ENCODE measurements at places on chromosomes 5 and 9. TPM values are rescaled to one million over a fixed set of nuclear protein-coding genes. Genes with fewer than 3 reads are reported as not detected.

GRCh38 chr5:40001796-40002195 is 577.0 kb upstream of the DAB2 start:
- H3K36me3 ChIP-seq = no peaks in the 10 kb centered on the region
- H3K27ac ChIP-seq = no peak overlapping the region
- no peaks in the 10 kb centered on the region for H3K4me1 ChIP-seq
- no peak overlapping the region for H3K4me3 ChIP-seq
- DNase-seq = no peak

GRCh38 chr9:36443581-36443980 is 43.5 kb upstream of the RNF38 start:
- H3K4me3 ChIP-seq = peak overlapping the region; percentile 45
- H3K27ac ChIP-seq = peak overlapping the region; percentile 58
- H3K4me1 ChIP-seq = peaks cover 17% of the 10 kb centered on the region
- no peaks in the 10 kb centered on the region for H3K27me3 ChIP-seq

DNA sequence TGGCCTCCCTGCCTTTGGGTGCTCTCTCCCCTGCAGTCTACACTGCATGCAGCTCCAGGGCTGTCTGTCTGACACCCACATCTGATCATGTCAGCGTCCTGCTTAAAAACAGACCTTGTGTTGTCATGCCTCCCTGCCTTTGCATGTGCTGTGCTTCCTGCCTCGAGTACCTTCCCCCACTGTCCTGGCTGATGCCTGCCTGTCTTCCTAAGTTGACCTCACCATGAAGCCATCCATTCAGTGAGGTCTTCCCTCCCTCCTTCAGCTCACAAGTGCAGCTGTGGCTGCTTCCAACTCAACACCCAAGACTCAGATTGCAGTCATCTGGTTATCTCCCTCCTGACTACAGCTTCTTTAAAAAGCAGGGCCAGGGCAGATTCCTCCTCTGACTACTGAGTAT is 5.5 kb downstream of the ANGPTL2 start:
- peaks cover 40% of the 10 kb centered on the region for H3K4me1 ChIP-seq
- H3K27me3 ChIP-seq = no peaks in the 10 kb centered on the region
- no peaks in the 10 kb centered on the region for H3K36me3 ChIP-seq
- DNase-seq = no peak
- H3K4me3 ChIP-seq = no peak overlapping the region
- H3K27ac ChIP-seq = no peak overlapping the region

DNA sequence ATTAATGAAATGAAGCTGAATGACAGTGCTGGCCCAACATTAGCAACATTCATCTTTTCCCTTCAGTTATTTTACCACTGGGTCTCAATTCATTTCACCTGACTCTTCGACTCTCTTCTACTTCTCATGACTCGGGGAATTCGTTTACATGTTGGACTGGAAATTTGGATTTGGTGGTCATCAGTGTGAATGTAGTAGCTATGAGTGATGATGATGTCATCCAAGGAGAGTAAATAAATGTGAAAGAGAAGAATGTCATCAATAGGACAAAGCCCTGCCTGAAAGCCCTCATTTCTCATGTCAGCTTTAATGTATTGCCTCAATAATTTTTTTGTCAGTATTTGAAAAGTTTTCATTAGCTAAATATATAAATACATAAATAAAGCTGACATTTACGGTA is 21.9 kb upstream of the CFAP95 start:
- H3K4me3 ChIP-seq = no peak overlapping the region
- DNase-seq = peak; percentile 39
- H3K4me1 ChIP-seq = no peaks in the 10 kb centered on the region
- H3K36me3 ChIP-seq = no peaks in the 10 kb centered on the region

- H3K4me1 ChIP-seq = peaks cover 15% of the 10 kb centered on the region
- no peaks in the 10 kb centered on the region for H3K27me3 ChIP-seq
- H3K36me3 ChIP-seq = peaks cover 75% of the 10 kb centered on the region
Observed at GRCh38 chr5:7902666-7903625, 34.0 kb downstream of the MTRR start.

DNA sequence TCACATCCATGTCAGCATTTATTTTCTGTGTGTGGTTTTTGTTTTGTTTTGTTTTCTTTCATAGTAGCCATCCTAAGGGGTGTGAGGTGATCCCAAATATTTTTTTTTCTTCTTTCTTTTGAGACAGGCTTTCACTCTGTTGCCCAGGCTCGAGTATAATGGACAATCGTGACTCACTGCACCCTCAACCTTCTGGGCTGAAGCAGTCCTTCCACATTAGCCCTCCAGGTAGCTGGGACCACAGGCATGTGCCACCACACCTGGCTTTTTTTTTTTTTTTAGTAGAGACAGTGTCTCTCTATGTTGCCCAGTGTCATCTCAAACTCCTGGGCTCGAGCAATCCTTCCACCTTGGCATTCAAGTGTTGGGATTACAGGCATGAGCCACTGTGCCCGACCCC is 59.1 kb downstream of the CDC42SE2 start:
- H3K36me3 ChIP-seq = peaks cover 7% of the 10 kb centered on the region
- DNase-seq = peak; percentile 7
- no peaks in the 10 kb centered on the region for H3K27me3 ChIP-seq
- H3K4me1 ChIP-seq = peaks cover 5% of the 10 kb centered on the region
- H3K4me3 ChIP-seq = no peak overlapping the region
- no peak overlapping the region for H3K27ac ChIP-seq

- DNase-seq = no peak
- peaks cover 10% of the 10 kb centered on the region for H3K27me3 ChIP-seq
- H3K4me1 ChIP-seq = no peaks in the 10 kb centered on the region
- H3K36me3 ChIP-seq = no peaks in the 10 kb centered on the region
- H3K27ac ChIP-seq = no peak overlapping the region
Observed at GRCh38 chr9:36746415-36746814, 173.7 kb downstream of the MELK start.

GRCh38 chr5:66633754-66634153 is 37.6 kb downstream of the MAST4 start:
- no peak overlapping the region for H3K4me3 ChIP-seq
- no peaks in the 10 kb centered on the region for H3K4me1 ChIP-seq
- no peaks in the 10 kb centered on the region for H3K36me3 ChIP-seq
- H3K27me3 ChIP-seq = no peaks in the 10 kb centered on the region
- no peak for DNase-seq
- no peak overlapping the region for H3K27ac ChIP-seq

- H3K36me3 ChIP-seq = peaks cover 48% of the 10 kb centered on the region
- no peak overlapping the region for H3K4me3 ChIP-seq
- H3K27ac ChIP-seq = peak overlapping the region; percentile 71
Observed at GRCh38 chr5:1512541-1513291, 11.0 kb downstream of the LPCAT1 start.

- H3K4me1 ChIP-seq = peaks cover 7% of the 10 kb centered on the region
- H3K27ac ChIP-seq = peak within 1 kb of the TSS; percentile 48
- DNase-seq = peak; percentile 59
- H3K4me3 ChIP-seq = peak within 1 kb of the TSS; percentile 79
- no peaks in the 10 kb centered on the region for H3K27me3 ChIP-seq
Observed at GRCh38 chr5:65481635-65482295, at the start of gene ADAMTS6. Gene ADAMTS6, minus strand, starts transcription at chr5:65481920. Its CDS starts 8,247 bp downstream, at chr5:65473673.

GRCh38 chr5:157859227-157859575 is 256 bp upstream of the CLINT1 start:
- peak overlapping the region; percentile 93 for H3K4me3 ChIP-seq
- H3K27ac ChIP-seq = no peak overlapping the region
- peaks cover 19% of the 10 kb centered on the region for H3K4me1 ChIP-seq
- H3K27me3 ChIP-seq = no peaks in the 10 kb centered on the region
- no peak for DNase-seq
- H3K36me3 ChIP-seq = no peaks in the 10 kb centered on the region

DNA sequence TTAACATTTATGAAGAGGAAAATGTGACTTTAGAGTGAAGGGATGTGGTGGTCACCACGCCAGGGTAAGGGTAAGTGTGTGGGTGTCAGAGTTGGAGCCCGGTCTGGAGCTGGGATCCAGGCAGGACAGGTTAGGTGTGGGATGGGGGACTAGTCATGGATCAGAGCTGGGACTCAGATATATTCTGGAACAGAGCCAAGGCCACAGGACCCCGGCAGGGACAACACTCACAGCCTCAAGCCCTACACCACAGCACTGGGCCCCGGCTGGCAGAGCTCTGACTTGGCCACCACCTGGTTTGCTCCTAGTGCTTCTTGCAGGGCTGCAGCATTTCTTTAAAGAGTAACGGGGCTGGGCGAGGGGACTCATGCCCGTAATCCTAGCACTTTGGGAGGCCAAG is 47.4 kb downstream of the C5orf15 start:
- H3K27ac ChIP-seq = no peak overlapping the region

GRCh38 chr9:93996863-93997262 is 41.7 kb upstream of the BARX1 start:
- H3K4me3 ChIP-seq = no peak overlapping the region
- DNase-seq = peak; percentile 16
- H3K27me3 ChIP-seq = no peaks in the 10 kb centered on the region
- no peaks in the 10 kb centered on the region for H3K36me3 ChIP-seq

Gene SHROOM1
- 15.7 TPM for total RNA-seq

Gene CNTLN
- 12.1 TPM for total RNA-seq

Gene KIAA0825
- total RNA-seq = 0.23 TPM

Gene BNC2
- 11.7 TPM for total RNA-seq

Gene PCDHB15
- total RNA-seq = not detected

Gene SCGB3A1
- not detected for total RNA-seq
